ENCODE measurements at places on chromosomes 3 and 15.

- DNase-seq: no peak
Observed at GRCh38 chr3:128491691-128491940, 1.4 kb downstream of the GATA2 start.

DNA sequence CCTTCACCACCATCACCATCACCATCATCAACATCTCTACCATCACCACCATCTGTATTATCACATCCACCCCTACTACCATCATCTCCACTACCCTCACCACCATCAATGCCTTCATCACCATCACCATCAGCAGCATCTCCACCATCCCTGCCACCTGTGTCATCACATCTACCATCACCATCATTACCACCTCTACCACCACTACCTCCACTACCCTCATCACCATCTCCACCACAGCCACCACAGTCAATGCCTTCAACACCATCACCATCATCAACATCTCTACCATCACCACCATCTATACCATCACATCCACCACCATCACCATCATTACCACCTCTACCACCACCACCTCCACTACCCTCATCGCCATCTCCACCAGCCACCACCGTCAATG, 196.7 kb downstream of the SHQ1 start:
- no peak for DNase-seq

- no peak for DNase-seq
Observed at GRCh38 chr15:79881668-79882067, 15.1 kb downstream of the MTHFS start.

DNA sequence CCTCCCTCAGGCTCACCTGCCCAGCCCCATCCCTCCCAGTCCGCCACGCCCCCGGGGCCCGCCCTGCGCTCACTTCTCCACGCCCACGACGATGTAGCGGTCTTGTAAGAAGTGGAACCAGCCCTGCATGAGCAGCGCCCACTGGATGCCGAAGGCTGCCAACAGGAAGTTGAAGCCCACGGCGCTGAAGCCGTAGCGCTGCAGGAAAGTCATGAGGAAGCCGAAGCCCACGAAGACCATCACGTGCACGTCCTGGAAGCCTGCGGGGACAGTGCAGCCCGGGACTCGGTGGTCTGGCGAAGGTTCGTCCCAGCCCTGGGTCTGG, 9.7 kb downstream of the RHCG start:
- DNase-seq: peak; percentile 49

DNA sequence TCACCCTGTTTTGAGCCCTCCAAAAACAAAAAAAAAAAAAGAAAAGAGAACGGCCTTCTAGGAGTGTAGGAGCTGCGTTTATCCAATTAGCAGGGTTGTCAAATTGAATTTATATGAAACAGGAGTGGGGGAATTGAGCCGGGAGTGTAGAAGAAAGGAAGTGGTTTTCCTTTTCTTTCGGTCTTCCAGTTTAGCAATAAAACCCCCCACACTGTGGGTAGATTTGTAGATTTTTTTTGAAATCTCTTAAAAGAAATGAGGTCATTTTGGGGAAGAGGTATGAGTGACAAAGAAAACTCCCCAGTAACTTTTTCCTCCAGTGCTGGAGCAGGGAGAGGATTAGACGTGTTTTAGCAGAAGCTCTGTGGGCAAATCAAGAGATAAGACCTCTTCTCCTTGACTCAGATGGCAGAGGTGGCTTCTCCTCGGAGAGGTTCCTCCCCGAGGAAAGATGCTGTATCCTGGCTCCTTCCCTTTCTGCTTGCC, 30.8 kb downstream of the BOC start:
- DNase-seq: no peak

DNA sequence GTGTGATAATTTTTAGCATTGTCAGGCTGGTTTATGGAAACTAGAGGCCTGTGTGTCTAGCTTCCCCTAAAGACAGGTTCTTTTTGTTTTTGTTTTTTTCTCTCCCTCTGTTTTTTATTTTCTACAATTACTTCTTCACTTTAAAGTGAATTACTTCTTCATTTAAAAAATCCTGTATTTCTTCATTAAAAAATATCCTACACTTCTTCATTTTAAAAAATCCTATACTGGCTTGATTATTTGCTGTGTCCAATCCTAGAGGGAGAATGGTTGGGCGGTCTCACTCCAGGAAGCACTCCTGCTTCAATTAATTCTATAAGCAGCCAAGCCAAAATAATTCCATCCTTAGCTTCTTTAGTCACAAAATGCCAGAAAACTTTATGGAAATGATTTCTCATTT, 11.8 kb downstream of the ATG7 start:
- DNase-seq: no peak

- DNase-seq: no peak
Observed at GRCh38 chr15:26635614-26636013, 137.3 kb downstream of the GABRB3 start.

GRCh38 chr3:100973594-100973993, 19.6 kb downstream of the ABI3BP start:
- DNase-seq: no peak

DNA sequence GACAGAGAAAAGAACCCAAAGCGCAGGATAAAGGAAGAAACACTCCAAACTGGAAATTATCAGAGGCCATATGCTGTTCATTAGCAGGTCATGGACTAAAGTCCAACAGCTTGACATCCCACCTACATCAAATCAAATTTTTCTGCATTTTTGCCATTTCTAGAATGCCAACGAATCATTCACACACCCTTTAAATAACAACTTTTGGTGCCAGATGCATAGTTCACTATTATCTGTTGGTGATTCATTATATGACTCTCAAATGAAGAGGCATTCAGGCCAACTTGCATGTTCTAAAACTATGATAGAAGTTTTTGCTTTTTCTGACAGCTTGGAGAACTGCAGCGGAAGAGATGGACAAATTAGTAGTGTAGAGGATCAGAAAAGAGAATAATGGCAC, 529.8 kb upstream of the NAALADL2 start:
- DNase-seq: no peak

DNA sequence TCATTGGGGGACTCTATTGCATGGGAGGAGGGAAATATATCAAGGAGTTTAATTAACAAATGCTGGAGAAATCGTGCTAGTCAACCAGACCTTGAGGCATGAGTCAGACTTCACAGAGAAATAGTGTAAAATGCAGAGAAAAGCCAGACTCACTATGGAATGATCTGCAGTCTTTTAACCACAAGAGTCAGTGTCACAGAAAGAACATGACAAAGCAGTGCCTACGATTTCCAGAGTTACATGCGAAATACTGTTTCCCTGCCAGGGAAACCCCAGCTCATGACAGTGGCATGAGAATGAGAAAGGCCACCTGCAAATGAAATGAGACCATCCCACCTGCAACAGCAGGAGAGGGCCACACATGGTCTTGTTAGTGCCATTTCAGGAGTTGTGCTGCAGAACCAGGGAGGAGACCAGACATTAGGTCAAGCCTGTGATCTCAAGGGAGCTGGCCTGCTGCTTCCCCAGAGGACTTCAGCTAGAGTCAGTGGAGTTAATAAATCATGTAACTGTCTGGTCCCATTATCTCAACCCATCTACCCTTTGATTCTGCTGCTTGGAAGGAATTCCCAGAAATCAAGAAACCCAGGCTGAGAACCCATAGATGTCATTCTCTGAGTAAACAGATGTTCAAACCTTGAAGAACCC, 79.0 kb downstream of the ERC2 start:
- DNase-seq: no peak

DNA sequence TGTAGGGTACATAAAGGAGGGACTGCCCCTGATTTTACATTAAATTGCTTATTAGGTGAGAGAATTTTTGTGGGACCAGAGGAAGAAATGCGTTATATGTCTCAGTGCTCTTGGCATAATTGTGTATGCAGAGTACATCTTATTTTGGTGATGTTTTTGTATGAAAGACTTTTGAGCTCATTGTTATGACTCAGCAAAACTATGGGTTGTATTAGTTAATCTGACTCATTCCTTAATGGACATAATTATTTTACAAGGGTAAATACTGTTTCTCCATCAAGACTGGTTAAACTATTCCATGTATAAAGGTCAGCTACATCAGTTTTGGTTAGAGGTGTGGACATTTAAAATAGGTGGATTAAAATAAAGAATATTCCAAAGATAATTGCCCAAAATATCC, 156.8 kb downstream of the ALCAM start:
- DNase-seq: no peak

- no peak for DNase-seq
Observed at GRCh38 chr15:43070249-43070648, 35.6 kb downstream of the UBR1 start.

DNA sequence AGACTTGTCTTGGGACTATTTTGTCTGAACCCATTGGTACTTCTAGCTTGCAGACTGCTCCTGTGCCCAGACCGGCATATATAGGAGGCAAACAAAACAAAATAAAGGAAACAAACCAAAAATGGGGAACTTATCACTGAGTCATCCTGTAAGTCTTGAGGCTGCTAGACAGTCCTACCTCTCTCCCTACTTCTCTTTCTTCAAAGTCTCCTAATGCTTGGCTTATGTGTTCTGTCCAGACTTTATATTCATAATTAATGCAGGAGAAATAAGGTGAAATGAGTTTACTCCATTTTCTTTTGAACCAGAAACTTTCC, 266.2 kb downstream of the ZNF385D start:
- DNase-seq: no peak

DNA sequence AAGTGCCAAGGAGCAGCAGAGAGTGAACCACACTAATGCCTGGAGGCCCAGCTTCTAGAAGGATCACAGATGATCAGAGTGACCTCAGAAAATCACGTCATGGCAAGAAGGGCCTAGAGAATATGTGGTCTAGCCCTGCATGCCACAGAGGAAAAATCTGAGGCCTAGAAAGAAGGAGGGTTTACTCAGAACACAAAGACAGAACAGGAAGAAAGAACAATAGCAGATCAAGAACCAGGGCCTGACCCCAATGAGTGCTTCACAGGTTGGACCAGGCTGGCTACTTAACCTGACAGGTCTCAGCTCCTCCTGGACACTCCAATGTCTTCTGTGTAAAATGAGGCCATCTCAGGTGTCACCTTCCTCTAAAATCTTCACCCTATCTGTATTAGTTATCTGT, 14.2 kb downstream of the RAB6B start:
- DNase-seq: no peak

GRCh38 chr3:13770170-13771169, 109.4 kb downstream of the WNT7A start:
- DNase-seq: no peak

DNA sequence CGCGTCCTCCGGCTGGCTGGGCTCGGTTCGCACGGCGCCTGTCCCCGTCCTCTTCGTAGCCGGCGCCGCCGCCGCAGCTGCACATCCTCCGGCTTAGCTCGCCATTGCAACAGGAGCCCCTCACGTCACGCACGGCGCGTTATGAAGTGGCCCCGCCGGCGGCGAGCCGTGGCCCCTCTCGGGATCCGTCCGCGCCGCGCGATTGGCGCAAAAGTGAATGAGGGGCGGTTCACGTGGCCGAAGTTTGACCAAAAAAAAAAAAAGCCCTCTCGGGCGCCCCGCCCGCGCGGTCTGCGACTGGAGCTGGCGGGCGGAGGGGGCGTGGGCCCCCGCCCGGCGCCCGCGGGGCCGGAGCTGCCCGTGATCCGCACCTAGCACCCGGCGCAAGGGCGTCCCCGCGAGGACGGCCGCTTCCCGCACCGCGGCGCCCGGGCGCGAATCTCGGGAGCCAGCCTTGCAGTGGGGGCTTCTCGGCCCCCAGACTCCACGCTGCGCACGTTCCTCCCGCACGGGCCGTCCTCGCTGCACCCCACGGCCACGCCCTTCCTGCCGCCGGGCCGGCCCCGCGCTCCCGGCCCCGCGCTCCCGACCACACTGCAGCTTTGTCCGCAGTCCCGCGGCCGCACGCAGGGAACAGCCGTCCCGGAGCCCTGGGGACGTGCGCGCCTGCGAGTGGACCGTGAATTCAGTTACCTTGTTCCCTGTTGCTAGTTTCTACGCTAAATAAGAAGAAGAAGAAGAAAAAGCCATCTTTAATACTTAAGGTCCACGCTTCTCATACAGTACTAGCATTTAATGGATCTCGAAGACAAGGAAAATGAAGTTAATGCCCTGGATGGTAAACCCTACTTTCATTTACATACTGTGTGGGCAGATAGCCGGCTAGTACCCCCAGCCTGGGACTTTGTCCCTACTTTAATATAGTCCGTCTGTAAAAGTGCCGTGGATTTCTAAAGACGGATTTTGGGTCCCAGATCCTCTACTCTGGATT, at the start of gene CHSY1:
Gene CHSY1 (minus strand): TSS at position 219 of the 991 bp plus-strand sequence. CDS start 592 bp downstream, outside the sequence.
- DNase-seq: peak; percentile 83

GRCh38 chr15:95489103-95489502, 841.4 kb upstream of the NR2F2 start:
- DNase-seq: no peak

DNA sequence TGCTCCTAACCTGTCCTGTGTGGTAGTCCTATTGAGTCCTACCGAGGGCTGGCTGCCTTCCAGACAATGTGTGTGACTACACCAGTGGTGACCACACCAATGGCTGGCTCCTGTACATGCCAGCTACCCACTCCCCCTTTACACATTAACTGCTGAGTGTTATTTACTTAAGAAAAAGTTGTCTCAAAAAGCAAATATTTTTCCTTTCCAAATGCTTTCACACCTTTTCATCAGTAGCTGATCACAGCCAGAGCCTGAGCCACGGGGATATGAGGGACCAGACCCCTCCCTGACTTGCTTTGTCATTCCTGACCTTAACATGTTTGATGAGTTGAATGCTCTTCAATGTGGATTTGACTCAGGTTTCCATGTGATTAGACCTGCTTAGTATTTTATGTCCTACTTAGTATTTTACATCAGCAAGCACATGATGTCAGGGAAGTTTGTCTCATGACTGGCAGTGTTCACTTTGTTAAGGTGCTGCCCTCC, 29.6 kb upstream of the GREM1 start:
- no peak for DNase-seq

DNA sequence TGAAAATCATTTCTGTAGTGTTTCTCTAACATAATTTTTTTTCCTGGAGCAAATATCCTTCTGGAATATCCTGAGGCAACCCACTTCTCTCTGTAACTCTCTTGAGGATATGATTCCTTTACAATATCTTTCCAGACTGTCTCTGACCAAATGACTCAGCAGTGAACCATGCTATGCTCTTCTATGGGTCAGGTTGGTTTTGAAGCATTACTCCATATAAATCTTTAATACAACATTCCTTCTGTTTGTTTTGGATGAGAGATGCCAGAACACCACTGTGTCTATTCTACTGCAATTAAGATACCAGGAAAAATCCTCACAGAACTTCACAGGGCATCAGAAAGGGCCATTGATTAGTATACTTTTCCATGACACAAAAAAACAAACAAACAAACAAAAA, 626.4 kb upstream of the ZNF385D start:
- DNase-seq: no peak

DNA sequence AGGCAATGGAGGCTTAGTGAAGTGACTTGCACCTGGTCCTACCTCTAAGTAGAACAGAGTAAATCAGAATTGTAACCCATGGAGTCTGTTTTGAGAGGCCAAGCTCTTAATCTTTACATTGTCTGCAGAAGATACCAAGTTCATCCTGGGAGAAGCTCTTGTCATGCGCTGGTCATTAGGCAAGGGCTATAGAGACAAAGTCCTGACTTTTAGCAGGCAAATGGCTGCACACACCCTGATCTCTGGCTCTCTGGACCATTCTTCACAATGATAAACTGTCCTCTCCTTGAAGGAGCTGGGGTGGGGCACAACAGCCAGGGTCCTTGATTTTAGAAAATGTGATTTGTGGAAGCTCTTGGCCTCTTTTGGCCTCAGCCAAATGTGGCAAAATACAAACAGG, 65.4 kb downstream of the MCTP2 start:
- no peak for DNase-seq

- no peak for DNase-seq
Observed at GRCh38 chr3:55538158-55538557, 51.1 kb upstream of the WNT5A start.

All from COLO829 (cell line).